ENCODE measurements at places on chromosomes 11 and 22.

DNA sequence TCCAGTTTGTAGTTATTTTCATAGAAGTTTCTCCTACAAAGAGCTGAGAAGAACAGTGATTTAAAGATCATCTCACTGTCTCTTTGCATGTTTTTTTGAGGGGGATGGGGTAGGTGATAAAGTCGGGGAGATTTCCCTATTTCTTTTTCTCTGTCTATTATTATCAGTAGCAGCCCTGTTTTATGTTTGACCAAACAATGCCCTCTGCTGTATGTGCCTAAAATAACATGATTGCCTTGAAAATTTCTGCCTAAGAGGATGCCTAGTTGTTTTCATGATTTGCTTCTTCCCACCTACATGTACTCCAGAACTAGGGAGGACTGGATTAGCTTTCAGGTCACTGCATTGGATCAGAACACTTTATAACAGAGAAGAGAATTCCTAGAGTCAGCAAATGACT is 1330.2 kb downstream of the LRRC4C start:
- no peak for DNase-seq

DNA sequence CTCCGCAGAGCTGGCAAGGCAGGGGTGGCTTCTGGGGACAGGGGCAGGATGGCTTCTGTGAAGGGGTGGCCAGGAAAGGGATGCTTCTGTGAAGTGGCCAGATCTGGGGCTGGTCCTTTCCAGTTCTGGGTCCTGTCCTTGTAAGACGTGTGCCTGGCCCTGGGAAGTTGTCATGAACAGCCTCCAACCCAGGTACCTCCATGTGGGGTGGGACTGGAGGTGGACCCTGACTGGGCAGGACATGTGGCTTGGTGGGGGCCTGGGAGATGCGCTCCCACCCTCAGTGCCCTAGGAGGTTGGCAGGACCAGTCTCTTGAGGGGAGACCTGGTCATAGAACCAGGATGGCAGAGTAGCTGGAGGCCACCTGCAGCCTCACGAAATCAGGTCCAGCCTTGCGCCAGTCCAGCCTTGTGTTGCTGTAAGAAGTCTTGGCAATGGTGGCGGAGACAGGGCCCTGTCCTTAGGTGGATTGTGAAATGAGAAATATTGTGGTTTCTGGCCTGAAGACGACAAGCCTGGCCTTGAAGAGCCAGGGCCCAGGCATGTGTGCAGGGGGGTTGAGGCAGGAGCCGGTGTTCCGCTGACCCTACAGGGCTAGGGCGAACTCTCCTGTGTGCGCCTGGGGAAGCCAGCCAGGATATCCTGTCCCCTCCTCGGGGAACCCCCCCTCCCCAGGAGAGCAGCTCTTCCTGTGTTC is 2.6 kb downstream of the KCNQ1 start:
- no peak for DNase-seq

GRCh38 chr11:61695917-61696316 is 15.7 kb downstream of the DAGLA start:
- peak; percentile 14 for DNase-seq

DNA sequence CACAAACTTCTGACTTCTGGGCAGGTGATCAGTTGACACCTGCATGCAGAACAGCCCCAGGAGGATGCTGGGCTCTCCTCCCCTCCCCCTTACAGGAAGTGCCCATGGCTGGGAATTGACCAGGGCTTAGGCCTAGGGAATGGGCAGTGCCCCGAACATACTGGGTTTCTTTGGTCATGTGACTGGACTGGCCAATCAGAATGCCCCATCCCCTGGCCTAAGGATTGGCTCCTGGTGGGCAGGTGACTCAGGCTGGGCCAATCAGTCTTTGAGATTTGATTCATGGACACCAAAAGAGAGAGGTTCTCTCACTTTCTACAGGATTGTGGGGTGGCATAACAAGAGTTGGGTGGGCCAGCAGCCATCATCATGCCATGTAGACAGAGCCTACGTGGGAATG is 37.1 kb downstream of the MCM5 start:
- no peak for DNase-seq

- no peak for DNase-seq
Observed at GRCh38 chr11:119741369-119742262, 12.6 kb upstream of the NECTIN1 start.

DNA sequence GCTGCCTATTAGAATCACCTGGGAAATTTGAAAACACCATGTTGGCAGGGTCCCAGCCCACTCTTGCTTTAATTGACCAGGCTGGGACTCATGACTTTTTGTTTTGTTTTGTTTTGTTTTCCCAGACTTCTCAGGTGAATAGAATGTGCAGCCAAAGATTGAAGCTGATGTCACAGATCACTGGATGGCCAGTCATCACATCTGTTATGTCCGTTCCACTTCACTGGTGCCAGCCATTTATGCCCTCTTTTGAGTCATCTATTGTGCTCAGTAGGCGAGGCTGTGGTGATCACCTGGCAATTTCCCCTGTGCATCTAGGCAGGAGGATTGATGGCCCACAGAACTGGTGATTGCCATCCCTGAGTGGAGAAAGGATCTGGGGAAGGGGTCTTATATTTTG is 297.3 kb downstream of the INSC start:
- no peak for DNase-seq

DNA sequence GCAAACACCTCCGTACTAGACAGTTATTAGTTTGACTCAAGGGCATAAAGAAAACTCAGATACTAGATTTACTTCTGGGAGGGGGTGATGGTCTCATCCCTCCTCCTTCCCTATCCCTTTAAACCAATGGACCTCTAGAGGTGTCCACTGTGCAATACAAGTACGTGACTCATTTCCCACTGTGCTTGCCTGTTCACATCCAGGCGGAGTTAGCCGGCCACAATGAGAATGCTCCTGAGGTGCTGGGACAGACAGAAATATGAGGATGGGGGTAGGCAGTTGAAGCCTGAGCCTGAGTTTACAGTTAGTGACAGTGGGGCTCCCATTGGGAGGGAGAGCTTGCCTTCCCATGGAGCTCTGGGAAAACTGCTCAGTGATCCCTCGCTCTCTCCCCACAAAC is 8.4 kb upstream of the PMM1 start:
- no peak for DNase-seq

DNA sequence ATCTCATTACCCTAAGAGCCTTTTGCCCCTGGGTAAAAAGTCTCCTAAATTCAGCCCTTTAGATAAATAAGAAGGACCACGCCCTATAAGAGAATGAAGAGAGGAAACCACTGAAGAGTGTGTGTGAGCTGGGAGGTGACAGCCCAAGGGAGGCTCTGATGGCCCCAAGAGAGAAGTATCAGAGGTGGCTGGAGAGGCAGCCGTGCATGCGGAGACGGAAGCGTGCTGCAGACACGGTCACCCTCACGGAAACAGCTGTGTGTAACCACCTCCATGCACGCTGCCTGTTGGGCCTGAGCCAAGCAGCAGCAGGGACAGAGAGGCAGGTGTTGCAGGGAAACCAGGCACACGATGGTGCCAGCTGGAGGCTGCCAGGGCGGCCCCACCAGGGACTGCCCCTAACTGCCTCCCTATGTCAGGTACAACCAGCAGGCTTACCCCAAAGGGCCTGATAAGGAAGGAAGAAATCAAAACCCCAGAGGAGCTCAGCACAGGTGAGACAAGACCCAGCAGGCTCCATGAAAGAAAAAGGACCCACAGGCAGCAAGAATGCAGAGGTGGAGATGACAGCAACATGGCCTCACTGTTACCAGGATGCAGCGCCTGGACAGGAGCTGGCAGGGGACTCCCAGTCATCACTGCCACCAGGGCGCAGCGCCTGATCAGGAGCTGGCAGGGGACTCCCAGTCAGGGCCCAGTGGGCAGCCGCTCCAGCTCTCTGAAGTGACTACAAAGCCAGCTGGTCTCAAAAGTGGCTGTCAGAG is 7.8 kb downstream of the LARGE2 start:
- DNase-seq = no peak

DNA sequence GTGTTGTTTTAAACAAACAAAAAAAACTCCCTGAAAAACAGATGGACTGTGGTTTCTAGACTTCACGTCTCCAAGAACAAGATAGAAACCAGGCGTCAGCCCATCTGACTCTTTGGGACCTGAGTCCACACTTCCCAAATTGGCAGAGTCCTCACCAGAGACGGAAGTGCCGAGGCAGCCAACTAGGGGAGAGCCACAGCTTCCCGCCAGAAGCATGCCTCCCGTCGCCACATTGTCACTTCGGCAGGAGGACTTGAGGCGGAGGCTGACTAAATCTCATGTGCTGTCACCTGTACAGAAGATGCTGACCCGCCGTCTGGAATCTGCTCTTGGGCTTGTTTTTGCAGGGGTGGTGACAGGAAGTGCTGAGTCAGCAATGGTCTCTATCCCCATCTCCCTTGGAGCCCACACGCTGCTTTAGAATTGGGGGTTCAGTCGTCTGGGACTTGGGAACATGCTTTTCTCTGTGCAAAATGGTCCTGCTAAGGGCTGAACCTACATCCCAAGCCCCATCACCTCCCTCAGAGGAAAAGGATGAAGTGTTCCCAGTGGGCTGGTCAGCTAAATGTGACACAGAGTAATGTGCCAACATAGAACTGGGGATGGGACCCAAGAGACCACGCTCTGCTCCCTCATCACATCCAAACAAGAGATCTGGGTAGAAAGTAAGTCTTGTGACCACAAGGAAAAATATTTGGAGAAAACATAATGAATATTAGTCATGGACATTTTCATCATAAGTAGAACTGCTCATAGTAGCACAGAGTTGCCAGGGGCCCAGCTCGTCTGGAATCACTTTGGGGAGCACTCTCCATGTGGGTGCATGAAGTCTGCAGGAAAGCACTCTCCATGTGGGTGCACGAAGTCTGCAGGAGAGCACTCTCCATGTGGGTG is 152.9 kb downstream of the SNX19 start:
- no peak for DNase-seq

DNA sequence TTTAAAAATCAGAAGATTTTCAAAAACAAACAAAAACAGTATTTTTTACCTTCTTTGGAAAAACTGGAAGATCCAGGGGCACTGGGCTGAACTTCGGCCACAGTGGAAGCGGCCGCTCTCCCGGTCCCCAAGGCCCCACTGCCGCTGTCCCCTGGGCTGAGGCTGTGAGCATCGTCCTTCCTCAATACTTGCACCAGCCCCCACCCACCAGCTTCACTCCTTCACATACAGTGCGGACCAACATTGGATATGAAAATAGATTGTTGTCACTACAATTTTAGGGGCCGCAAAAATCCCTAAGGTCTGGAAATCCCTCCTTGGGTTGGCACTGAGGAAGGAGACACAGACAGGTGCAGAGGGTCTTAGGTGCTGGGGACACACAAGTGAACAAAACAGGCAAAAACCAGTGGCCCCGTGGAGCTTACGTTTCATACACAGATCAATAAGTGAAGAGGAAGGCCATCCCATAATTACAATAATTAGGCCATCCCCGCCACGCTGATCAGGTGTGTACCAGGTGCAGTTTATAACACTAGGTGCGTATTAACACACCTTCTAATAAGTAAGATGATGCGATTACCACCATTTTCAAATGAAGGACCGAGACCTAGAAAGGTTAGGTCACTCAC is 28.2 kb upstream of the SLC22A12 start:
- no peak for DNase-seq

DNA sequence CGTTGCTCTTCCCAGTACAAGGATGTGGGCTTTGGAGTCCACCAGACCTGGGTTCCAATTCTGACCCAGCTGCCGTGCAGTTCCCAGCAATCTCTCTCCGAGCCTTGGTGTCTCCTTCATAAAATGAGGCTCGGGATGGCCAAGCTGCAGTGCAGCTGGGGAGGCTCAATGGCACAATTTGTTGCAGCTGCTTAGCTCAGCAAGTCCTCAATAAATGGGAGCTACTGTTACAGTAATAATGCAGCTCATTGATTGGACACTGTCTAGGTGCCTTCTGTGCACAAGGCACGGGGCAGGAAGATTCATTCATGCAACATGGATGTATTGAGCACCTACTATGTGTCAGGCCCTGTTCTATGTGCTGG is 37.1 kb downstream of the SHISAL1 start:
- DNase-seq = no peak

GRCh38 chr11:14813516-14813915 is 78.5 kb downstream of the CYP2R1 start:
- no peak for DNase-seq

DNA sequence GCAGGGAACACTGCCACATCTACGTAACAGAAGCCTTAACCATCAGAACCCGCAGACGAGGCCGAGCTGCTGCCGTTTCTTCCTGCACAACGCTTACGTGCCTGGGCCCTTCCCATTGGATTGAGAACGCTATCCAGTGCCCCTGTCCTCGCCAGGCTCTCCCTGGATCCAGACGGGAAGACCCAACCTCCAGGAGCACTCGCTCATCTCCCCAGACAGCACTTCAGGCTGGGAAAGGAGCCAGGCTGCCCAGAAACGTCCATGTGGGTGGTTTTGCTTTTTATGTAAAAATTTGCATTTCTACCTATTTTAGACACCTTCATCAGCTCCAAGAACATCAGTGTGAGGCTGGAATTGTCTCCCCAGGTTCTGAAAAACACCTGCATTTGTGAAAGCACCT is 7.3 kb upstream of the CRYBB3 start:
- DNase-seq = no peak

- no peak for DNase-seq
Observed at GRCh38 chr11:44737245-44738085, 10.7 kb downstream of the TSPAN18 start.

Measured in AG09309 (cell line).